HuH-7.5 (cell line): ENCODE measurements at places on chromosomes 3 and 15.

DNA sequence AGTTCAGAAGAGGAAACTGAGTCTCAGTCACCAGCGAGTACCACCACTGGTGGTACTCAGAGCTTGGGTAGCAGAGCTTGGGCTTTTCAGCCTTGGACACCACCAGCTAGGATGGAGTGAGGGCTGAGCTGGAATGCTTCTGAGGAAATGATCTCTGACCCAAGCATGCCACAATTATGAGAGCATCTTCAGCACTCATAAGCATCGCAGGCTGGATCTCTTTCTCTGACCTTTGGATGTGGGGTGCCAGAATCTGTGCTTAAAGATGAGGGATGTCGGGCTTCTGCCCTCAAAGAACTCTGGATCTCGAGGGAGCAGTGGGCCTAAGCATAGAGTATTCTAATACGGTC is 36.4 kb downstream of the ZNF710 start:
- no peak for DNase-seq

DNA sequence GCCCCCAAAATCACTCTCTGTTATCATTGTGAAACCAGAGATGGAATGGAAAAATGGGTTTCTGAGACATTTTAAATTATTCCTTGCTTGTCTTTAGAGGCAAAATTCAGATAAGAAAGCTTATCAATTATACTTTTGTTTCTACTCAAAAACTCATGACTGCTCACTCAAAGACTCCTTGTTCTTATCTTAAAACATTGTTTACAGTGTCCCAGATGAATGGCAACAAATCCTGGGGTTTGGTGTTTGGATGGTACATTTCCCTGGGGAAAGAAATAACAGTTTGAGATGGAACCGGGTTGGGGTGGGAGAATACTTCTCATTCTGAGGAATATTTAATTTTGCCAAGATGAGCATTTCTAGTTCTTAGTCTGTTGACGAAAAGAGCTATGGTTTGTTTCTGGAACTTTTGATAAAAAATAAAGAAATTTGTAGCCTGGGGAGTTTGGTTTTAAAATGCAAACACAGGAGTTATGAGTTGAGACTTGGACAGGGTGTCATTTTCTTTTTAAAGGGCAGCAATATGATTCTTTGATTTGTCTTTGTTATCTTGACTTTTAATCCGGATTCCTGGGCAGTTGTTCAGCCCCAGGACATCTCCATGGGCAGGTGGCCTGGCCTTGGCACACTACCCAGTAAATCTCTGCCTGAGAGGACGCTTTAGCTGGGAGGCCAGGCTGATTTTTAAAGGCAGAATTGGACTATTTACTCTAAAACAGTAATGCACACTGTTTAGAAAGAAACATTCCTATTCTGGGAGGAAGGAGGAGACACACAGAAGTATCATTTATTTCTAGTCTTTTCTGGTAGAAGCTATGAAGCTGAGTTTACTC is 32.4 kb downstream of the BTD start:
- no peak for DNase-seq

- DNase-seq, result no peak
Measured at GRCh38 chr3:49462222-49462621, 7.8 kb upstream of the DAG1 start.

DNA sequence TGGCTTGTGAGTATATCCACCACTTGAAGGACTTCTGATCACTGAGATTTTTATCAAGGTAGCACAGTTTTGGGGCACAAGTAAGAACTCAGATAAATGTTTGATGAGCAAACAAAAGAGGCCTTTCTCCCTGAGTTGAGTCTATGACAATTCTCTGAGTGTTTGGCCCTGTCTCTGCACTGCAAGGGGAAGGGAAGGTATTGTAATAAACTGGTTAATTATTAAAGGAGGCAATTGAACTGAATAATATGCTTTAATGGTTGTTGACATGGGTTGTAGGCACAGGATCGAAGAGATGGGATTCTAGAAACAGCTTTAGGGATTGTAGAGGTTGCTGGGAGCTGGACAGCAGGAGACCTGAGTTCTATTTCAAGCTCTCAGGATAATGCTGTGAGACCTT is 95.0 kb upstream of the MRPL3 start:
- no peak for DNase-seq

DNA sequence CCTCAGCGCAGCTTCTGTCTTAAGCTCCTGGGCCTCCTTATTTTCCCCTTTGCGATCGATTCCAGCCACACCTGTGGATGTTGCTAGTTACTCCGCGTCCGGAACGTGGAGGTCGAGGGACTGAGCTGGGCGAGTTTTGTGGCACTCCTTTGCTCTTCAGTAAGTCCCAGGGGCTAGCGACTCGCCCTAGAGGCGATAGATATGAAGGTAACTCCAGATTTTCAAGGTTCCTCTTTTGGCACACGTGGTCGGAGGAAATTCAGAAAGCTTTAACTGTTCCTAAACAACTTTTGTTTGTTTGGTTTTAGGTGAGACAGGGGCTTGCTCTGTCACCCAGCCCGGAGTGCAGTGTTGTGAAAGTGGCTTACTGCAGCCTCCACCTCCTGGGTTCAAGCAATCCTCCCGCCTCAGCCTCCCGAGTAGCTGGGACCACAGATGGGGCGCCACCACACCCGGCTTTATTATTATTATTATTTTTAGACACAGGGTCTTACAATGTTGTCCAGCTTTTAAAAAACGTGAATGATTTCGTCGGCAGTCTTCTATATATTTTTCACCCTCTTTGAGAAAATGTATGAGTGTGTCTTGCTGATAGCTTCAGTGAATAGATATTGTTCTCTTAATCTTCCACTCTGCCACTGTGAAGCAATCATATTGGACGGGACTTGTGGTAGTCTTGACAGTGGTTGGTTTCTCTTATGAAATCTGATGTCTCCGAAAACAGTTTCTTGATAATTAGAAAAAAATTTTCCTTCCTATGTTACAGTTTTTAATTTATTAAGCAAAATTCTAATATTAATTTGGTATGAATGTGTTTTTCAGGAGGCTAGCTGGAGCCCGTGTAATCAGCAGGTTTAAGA is 785 bp downstream of the MFSD1 start:
- no peak for DNase-seq

GRCh38 chr3:14425581-14426304 is 23.3 kb downstream of the SLC6A6 start:
- DNase-seq, result no peak

DNA sequence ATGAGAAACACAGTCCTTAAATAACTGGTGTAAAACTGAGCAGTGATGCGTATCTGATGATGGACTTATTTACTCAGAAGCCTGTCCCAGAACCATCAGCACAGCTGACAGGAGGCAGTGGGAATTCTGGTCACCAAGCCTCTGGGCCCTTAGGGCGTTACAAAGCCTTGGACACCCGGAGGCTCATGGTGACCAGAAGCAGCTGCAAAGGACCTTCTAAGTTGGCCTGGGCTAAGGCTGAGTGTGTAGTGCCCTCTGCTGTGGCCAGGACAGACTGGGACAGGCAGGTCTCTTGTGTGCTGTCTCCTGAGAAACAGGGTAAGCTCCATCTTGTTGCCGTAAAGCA is 168.9 kb downstream of the ATP10A start:
- DNase-seq, result no peak

DNA sequence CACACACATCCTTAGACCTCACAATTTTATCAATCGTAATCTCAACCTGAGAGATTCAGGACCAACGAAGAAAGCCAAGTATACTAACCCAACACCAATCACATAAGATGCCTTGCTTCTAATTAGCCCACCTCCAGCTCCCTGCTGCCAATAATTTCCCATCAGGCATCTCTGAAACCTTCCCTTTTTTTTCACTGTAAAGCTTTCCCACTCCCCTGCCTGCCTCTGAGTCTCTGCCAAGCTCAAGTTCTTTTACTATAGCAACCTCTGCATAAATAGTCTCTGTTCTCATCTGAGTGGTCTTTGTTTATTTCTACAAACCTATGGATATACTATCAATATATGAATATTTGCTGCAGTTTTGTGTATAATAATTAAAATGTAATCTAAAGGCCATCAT is 86.5 kb downstream of the PIK3CB start:
- DNase-seq, result no peak

DNA sequence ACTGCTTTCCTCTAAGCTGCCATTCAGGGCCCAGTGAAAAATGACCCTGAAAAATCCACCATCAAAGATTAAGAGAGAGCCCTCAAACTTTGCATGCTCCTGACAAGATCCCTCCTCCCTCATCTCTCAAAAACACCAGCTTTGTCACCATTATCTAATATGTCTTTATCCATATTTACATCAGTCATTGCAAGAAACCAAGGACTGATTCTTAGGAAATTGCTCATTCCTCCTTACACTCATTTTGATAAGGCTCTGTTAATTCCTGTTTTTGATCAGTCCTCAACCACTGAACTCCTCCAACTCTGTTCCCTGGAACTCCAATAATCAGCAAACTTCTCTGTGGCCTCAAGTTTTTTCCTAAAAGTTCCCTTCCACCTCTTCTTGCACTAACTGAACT is 51.8 kb downstream of the CD200 start:
- DNase-seq, result no peak

DNA sequence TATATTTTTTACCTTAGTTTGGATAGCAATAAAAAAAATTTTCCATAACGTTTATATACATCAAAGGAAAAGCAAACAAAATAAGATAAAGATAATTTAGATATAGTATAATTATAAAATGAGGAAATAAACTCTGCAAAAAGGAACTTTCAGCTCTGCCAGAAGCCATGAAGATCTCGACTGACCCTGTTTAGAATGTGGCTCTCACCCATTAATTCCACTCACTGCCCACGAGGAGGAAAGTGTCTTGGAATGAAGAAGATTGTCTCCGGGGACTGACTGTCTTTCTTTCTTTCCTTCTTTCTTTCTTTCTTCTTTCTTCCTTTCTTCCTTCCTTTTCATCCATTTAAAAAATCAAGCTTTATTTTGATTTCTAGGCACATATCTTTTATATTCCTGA is 20.1 kb upstream of the PRR20G start:
- DNase-seq, result no peak

DNA sequence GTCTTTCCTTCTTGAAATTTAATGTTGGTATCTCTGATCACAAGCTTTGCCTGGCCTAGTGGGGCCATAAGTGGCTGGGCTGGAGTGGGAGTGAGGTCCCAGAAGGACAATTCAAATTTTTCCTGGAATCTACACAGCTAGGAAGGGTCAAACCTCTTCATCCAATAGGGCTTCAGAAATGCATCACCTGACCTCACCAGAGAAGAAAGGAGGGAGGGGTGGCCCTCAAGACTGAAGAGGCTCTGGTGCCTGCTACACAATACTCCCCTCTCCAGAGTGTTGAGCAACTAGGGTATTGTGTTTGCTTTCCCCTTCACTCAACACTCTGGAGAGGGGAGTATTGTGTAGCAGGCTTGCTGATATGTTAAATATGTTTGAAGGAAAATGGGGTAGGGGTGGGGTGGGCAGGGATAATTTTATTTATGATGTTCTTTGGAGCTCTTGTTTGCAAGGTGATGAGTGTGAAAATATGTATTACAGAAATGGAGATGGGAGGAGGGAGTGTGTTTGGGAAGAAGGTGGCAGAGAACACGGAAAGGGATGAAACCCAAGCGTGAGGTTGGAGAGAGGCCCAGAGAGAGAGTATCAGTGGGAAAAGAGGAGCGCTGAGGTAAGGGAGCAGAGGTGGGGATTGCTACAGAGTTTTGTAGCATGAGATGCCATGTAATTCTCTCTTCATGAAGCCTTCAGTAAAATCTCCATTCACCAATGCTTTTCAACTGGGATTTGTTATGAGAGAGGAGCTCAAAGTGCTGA is 5.7 kb upstream of the KLHL24 start:
- DNase-seq, result no peak

GRCh38 chr15:25972141-25972675 is 109.1 kb upstream of the ATP10A start:
- no peak for DNase-seq

DNA sequence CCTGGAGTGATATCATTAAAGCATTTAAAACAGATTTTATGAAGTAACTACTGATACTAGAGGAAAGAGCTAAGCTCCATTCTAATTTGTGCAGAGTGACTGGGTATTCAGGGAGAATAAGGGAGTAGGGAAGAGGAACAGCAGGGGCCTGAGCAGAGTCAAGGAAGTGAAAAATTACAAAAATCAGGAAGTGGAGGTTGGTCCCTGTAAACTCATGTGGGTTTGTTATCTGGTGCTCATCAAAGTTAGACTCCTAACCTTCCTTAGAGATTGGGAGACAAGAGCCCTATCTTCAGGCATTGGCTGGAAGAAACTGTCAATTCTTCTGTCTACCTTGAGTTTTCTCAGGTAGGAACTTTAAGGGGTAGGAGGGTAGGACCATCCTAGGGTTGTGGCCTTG is 82.5 kb downstream of the NEK11 start:
- DNase-seq, result no peak

DNA sequence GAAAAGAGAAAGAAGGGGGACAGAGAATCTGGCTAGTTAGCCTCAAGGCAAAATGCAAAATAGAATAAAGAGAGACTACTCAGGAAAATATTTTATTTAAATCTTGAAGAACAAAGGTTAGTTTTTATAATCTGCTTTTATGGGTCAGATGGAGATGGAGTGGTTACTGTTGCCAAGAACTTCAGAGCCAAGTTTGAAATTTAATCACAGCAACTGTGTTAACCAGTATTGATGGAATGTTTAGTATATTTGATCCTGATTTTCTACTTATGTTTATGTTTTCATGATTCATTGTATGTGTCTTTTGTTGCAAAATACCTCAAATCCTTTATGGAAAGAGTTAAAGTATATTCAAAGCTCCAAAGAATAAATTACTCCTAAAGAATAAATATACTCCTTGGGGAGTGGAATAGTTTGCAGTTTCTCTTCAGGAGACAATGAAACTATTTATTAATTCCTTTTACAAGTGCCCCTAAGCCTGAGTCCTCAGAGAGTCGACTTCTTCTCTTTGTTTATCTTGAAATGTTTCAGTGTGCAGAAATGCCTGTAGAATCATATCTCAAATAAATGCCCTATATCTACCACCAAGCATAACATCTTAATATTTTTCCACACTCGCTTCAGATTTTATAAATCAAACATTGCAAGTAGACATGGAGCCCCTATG is 60.9 kb upstream of the THSD4 start:
- no peak for DNase-seq

- DNase-seq, result peak; percentile 5
Measured at GRCh38 chr3:158532099-158532734, 38.8 kb upstream of the MLF1 start.

GRCh38 chr15:63827113-63827512 is 6.6 kb downstream of the HERC1 start:
- DNase-seq, result no peak

DNA sequence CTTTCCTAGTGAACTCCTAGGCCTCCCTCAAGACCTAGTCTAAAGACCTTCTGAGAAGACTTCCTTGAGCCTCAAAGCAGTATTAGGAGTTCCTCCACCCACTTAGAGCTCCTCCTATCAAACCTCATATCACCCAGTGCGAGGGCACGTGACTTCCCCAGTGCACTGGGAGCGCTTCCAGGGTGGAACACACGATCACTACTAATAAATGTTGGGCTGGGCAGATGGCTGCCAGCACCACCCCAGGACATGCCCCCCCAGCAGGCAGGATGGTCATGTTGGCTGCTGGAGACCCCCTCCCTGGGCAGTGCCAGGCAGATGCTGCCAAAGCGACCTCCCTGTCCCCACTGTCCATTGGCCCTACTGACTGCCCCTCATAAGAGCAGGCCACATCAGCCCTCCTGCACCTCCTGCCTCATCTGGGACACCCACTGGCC is 8.5 kb upstream of the PLXND1 start:
- no peak for DNase-seq
